NCI-H1105 treated with DMSO at 0.1 percent for 48 hours (cell line): ENCODE measurements at places on chromosomes 2 and 18.

DNA sequence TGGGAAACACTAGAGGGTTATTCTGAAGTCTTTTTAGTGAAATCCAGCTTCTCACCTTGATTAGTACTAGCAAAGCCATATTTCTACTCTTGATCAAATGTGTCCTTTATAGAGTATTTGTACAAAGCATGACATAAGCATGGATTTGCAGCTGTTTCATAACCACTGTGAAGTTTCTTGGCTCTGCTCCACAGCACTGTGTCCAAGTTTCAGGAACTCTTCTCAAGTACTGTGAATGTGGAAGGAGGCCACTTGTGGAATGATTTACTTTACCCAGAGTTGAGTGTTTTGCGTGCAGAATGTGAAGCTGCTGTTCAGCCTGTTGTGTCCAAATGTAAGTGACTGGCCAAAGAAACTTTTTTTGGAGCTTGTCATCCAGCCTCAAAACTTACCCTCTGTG is 16.2 kb upstream of the MAPRE2 start:
- no peak for DNase-seq

GRCh38 chr2:30768708-30769480 is 38.4 kb downstream of the CAPN13 start:
- DNase-seq, result no peak

DNA sequence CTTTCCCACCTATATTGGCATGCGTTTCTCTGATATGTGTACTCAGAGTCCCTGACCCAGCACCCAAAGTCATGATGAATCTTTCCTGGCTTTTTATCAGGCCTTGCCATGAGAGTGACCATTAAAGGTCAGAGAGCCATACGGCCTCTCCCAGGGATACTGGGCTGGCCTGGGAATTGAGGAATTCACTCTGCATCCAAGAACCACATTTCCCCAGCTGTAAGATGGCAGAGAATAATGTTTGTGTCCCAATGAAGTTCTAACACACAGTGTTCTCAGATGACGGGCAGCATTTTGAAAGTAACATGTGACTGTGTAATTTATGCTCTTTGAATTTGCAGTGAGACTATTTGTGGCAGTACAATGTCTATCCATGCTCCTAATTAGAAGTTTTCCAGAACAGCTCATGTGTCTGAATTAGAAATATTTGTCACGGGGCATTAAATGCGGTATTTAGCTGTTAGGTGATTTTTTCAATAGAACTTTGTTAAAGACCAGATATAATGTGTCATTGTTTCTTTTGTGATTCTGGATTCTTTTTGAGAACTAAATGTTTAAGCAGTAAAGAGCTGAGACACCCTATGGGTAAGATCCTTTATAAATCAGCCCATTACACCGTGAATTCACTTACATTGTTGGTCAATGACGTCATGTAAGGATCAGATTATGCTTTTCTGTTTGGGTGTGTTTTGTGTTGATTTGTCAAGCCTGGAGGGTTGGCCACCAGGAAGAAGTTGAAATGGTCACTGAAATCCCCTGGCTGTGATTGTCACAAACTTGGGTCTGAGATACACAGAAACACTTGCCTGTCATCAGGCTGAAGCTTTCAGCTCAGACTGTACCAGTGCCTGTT is 7.3 kb upstream of the SLC3A1 start:
- no peak for DNase-seq

GRCh38 chr2:128162266-128162665 is 71.3 kb downstream of the UGGT1 start:
- DNase-seq, result no peak

DNA sequence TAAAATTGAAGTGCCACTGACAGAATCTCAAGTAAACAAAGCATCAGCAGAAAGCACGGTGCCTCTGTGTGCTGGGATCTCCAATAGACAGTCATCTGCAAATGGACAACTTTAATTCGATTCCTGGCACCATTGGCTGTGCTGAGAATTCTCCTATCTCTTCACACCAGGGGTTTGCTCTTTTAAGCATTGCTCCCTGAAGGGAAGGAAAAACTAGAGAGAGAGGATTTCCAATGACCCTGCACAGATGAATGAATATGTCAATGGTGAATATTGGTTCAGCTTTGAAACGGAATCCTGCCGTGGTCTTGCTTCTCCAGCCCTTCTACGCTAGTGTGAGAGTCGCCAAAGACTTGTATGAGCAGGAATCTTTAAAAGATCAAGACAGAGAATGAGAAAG is 97.9 kb downstream of the FIGN start:
- no peak for DNase-seq

DNA sequence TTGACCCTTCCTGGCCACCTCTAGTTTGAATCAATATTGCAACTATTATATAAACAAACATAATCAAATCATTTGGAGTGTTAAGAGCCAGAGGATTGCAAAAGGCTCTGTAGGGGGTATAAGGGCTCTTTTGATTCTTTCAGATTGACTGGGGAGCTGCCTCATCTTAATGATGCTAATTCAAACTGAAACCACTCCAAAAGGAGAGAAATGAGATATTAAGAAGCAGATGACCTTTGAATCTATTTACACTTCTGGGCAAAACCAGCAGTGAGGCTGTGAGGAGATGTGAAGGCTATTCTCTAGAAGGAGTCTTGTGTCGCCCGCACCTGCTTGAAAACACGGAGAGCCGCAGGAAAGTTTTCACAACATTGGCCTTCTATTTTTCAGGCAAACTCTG is 311.2 kb upstream of the CRIM1 start:
- no peak for DNase-seq

- DNase-seq, result no peak
Measured at GRCh38 chr2:23900541-23901322, 26.2 kb downstream of the ATAD2B start.

DNA sequence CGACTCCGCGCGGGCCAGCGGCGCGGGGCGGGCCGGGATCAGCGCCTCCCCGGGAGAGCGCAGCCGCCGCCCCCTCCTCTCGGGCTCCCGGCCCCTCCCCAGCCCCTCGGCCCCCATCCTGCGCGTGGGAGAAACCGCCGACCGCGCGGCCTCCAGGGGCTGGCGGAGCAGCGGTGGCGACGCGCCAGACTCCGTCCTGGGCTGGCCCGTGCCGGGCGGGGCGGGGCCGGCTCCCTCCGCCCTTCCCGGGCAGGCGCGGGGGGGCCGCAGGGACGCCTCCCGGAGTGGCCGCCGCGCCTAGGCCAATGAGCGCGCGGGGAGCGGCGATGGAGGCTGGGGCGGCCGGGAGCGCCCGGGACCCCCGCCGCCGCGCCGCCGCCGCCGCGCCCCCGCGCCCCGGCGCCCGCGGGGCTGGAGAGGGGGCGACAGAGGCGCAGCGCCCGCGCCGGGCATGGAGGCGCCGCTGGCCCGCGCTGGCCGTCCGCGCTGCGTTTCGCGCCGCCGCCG is 49.1 kb downstream of the KCNIP3 start:
- no peak for DNase-seq

DNA sequence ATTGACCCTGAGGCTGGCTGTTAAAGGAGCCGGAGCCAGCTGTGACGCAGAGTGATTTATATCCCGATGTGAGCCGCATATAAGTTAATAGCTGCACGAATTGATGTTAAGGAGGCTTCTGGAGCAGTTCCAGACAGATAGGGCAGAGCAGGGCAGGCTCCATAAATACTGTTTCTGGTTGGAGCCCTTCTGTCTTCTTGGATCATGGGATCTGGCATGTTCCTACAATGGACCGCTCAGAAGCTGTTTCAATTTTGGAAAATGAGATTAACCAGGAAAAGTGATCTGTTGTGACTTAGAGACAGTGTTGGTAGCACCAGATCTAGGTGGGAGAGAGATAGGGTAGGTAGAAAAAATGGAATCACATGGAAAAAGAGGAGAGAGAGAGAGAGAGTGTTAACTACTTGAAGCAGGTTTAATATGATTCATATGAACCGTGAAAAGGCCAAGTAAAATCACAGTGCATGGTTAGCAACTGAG is 4.8 kb upstream of the IGFBP5 start:
- peak; percentile 91 for DNase-seq

DNA sequence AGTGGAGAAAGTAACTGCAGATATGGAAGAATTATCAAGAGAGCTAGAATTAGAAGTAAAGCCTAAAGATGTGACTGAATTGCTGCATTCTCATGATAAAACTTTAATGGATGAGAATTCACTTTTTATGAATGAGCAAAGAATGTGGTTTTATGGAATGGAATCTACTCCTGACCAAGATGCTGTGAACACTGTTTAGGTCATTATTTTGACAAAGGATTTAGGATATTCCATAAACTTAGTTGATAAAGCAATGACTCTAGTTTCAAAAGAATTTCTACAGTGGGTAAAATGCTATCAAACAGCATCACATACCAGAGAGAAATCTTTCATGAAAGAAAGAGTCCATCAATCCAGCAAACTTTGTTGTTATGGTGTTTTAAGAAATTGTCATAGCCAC is 1317.7 kb upstream of the ACVR2A start:
- DNase-seq, result no peak
